ENCODE measurements at places on chromosomes 3 and 15. TPM values are rescaled to one million over a fixed set of nuclear protein-coding genes. Genes with fewer than 3 reads are reported as not detected.

Gene TRPM1
- 0.11 TPM for polyA plus RNA-seq

Gene B3GNT5
- 1.1 TPM for polyA plus RNA-seq

Gene GATM
- 0.27 TPM for polyA plus RNA-seq

Gene SPTSSB
- 70.0 TPM for polyA plus RNA-seq

Gene SLC28A2
- polyA plus RNA-seq: not detected

Gene CCDC39
- polyA plus RNA-seq: not detected

Gene RAD54L2
- polyA plus RNA-seq: 15.0 TPM

Gene NRROS
- 8.0 TPM for polyA plus RNA-seq

Gene GASK1A
- polyA plus RNA-seq: not detected

Gene WDR93
- 0.16 TPM for polyA plus RNA-seq

Gene CHRM5
- polyA plus RNA-seq: not detected

Gene UCN2
- polyA plus RNA-seq: not detected

Gene GOLIM4
- polyA plus RNA-seq: 2.3 TPM

Gene AGBL1
- not detected for polyA plus RNA-seq

Gene NEK10
- polyA plus RNA-seq: 0.57 TPM

Gene PATL2
- polyA plus RNA-seq: 41.4 TPM

Gene HTR3E
- polyA plus RNA-seq: not detected

Gene BFSP2
- not detected for polyA plus RNA-seq

Gene LYZL4
- polyA plus RNA-seq: not detected

Gene METTL6
- polyA plus RNA-seq: 20.3 TPM

Gene PLA2G4D
- not detected for polyA plus RNA-seq

Gene PP2D1
- polyA plus RNA-seq: 0.91 TPM

Gene CLEC3B
- 7.6 TPM for polyA plus RNA-seq

Gene ARL13B
- polyA plus RNA-seq: 6.5 TPM

Measured in immature natural killer cell (primary cell).